ENCODE measurements at places on chromosomes 2 and 18.

DNA sequence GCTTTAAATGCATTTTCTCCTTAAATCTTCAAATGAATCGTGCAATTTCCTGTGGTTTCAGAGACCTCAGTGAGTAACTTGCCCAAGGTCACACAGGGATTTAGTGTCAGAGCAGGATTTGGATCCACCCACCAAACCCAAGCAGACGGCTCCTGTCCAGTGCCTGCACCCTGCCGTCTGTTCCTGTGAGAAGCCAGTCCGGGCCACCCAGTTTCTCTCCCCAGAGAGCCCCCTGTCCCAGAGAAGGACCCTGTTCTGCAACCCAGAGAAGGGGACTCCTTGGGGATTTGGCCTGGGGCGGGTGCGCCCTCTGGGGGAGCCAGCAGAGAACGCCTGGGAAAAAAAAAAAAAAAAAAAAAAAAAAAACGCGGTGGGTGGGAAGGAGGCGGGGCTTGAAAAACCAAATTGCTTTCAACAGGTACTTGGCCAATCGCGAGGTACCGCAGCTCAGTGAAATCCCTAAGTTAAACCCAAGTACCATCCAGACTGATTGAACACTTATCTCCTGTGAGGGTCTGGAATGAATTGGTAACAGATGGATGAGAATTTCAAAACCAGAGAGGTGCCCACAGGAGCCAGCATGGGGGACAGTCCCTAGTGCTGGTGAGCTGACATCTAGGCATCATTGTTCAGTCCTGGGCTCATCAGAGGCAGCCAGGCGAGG lies 30.9 kb upstream of the REEP1 start:
- DNase-seq, result peak; percentile 65

DNA sequence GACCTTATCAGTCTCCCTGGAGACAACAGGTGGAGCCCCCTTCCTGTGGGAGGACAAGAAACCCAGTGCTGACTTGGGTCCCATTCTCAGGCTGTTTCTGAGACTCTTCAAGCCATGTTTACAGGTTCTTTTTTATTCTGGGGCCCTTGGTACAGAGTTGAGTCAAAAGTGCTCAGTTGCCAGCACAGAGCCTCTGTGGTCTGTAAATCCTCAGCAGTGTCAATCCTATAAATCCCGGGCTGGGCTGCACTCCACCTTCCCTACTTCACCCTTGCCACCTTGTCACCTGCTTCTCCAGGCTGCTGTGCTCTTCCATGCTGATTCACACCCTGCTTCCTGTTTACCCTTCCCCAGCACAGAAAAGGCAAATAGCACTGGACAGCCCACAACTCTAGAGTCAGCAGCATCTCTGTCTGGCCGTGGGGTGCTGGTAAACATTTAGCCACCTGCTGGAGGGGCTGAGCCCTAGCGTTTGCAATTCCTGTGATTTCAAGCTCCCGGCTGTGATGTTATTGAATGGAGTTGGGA lies 74.7 kb downstream of the TNFRSF11A start:
- DNase-seq, result peak; percentile 31

- DNase-seq, result no peak
These were observed 137.7 kb upstream of the PKDCC start for GRCh38 chr2:41910126-41910525.

GRCh38 chr2:67619204-67619603 lies 222.1 kb downstream of the ETAA1 start:
- DNase-seq, result no peak

GRCh38 chr18:46915800-46916550 lies 1.3 kb downstream of the PIAS2 start:
- DNase-seq, result no peak

DNA sequence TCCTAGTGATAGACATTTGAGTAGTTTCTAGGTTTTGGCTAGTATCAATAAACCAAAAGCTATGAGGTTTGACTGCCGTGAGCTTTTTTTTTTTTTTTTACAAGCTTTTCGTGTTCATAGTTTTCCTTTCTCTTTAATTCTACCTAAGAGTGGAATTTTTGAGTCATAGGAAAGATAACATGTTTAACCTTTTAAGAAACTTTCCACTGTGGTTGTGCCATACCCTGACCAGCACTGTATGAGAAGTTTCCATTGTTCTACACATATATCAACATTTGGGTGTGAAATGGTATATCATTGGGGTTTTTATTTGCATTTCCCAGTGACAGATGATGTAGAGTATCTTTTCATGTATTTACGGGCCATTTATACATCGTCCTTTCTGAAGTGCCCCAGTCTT lies 31.7 kb downstream of the UBE2F start:
- DNase-seq, result no peak

GRCh38 chr2:166764216-166764615 lies 124.1 kb upstream of the XIRP2 start:
- DNase-seq, result no peak

- DNase-seq, result no peak
These were observed 554.4 kb upstream of the LRRTM1 start for GRCh38 chr2:80858965-80859364.

DNA sequence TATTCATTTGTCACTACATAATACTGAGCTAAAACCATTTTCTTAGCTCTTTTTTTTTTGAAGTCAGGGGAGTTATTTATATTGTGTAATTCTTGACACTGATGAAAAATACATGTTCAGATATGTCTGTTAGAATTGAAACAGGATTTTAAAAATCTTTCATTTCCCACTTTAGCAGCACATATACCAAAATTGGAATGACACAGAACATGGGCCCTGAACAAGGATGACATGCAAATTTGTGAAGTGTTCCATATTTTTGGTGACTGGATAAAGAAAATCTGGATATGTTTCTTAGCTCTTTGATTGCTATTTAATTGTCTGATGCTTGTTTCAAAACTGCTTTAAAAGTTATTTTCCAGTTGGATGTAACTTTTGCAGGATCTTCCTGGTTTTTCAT lies 1963.9 kb upstream of the LRRTM1 start:
- no peak for DNase-seq

- no peak for DNase-seq
These were observed 12.5 kb downstream of the KLHL29 start for GRCh38 chr2:23397478-23397877.

- DNase-seq, result no peak
These were observed at the start of gene GPR75 for GRCh38 chr2:53859206-53860181. Gene GPR75 (minus strand): TSS chr2:53859967. CDS start chr2:53854756, 5,211 bp downstream.

GRCh38 chr2:26255759-26256384 lies 11.1 kb downstream of the HADHB start:
- peak; percentile 58 for DNase-seq

DNA sequence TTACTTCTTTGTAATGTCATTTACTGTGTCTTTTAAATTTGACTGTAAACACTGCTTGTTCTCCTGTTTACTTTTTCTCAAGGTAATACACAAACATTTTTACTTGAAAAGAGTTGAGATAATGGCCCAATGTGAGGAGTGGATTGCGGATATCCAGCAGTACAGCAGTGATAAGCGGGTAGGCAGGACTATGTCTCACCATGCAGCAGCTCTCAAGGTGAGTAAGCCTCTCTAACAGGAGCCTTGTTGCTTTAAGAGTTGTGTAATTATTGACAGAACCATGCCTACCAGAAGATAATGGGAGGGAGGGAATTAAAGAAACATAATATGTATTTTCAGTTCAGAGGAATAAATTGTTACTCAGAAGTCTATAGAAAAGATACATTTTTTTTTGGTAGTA lies 16.5 kb upstream of the TTC27 start:
- DNase-seq, result no peak

- no peak for DNase-seq
These were observed 65.4 kb downstream of the AAK1 start for GRCh38 chr2:69578198-69578540.

- DNase-seq, result no peak
These were observed 106.2 kb downstream of the CCDC141 start for GRCh38 chr2:178943745-178944144.

DNA sequence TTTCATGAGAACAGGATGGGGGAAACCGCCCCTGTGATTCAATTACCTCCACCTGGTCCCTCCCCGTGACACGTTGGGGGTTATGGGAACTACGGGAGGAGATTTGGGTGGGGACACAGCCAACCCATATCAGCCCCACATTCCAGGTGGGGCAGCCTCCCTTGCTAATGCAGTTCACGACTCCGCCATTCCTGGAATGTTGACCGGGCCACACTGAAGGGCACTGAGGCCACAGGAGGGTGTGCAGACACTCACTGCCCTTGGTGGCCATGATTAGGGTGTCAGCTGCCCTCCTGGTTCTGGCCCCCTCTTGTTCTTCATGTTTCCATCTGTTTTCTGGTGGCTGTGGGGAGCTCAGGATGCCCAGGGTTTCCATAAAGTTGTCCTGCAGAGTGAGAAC lies 176.3 kb downstream of the TWIST2 start:
- DNase-seq, result no peak

- peak; percentile 58 for DNase-seq
These were observed 2.7 kb downstream of the NARS1 start for GRCh38 chr18:57618910-57619309.

- DNase-seq, result no peak
These were observed 1.8 kb downstream of the PAX8 start for GRCh38 chr2:113276761-113277425.

DNA sequence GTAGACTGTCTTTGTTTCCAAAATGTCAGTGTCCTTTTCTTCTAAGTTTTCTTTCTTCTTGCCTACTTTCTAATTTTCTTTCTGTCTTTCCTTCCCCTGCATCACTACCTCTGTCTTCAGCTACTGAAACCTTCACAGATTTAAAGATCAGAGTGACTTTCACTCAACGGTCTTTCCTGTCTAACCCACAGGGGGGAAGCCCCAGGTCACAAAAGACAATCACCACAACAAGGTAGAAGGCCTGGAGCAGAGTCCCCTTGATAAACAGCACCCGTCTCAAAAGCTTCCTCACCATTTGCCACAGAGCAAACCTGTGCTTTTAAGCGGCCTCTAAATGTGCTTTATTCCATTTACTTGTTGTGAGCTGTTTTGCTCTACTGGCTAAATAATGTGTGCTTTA lies 665.4 kb downstream of the BCL11A start:
- no peak for DNase-seq

DNA sequence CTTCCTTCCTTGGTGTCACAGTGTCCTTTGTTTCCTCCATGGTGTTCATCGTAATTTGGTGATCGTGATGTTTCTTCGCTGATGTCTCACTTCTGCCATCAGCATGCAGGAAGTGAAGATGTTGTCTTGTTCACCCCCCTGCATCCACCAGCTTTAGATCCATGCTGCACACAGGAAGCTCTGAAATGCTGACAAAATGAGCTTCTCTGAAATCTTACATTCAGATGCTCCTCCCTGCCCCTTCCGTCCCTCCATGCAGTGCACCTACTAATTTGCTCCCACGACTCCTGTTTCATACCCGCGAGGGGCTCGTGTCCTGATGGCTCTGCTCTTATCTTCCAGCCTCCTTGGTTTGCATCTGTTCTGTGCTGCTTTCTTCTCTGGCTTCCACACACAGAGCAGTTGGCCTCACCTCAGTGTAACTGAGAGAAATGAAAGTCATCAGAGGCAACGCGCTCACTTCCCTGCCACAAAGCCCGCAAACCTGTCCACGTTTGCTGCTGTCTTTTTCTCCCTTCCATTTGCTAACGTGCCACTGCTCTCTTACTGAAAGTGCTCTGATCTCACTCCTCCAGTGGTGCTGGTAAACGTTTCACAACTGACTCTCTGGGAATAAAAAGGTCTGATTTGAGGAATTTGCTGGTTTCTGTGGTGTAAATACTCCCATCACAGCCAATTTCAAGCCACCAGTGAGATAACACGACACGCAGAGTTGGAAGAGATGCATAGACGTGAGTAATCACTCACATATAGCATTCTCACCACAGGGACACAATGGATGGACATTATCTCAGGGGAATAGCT lies 41.0 kb upstream of the MGAT4A start:
- peak; percentile 68 for DNase-seq

- DNase-seq, result peak; percentile 44
These were observed 45.3 kb downstream of the LRPPRC start for GRCh38 chr2:43950383-43951008.

GRCh38 chr2:232891621-232892071 lies 21.6 kb downstream of the SNORC start:
- DNase-seq, result no peak

DNA sequence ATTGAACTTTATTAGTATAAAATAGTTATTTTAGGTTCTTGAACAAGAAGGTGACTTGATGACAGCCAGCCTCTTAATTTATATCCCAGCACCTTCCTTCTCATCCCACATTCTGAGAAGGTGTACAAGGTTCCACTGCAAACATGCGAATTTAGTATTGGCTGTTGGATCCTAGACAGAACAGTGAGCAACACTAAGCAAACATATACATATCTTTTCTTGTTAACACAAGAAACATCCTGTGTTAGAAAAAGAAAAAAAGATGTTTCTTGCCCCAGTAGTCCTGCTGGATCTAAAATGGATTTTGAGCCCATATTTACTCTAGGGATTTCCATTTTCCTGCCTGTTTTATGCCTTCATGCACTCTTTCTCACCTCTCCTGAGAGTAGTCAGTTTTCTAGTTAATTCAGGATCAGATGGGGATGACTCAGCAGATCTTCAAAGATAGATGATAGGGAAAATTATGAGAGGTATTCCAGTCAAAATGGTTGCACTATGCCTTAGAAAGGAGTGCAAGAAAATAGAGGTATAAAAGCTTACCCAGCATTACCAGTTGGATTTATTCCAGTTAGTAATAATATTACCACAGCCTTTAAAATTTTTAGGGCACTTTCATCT lies 336.5 kb downstream of the MEIS1 start:
- no peak for DNase-seq
